ENCODE measurements at places on chromosomes 4 and X. TPM values are rescaled to one million over a fixed set of nuclear protein-coding genes. Genes with fewer than 3 reads are reported as not detected.

The UGT2A3 gene
- 16.9 TPM for polyA plus RNA-seq

The XAGE1A gene
- not detected for polyA plus RNA-seq

The HTRA3 gene
- 1.2 TPM for polyA plus RNA-seq

The BRS3 gene
- not detected for polyA plus RNA-seq

The CHST7 gene
- 1.9 TPM for polyA plus RNA-seq

The ABHD18 gene
- polyA plus RNA-seq: 2.4 TPM

The SCARB2 gene
- 29.4 TPM for polyA plus RNA-seq

The FAM236C gene
- not detected for polyA plus RNA-seq

The SLC34A2 gene
- 0.60 TPM for polyA plus RNA-seq

The SETD7 gene
- 7.9 TPM for polyA plus RNA-seq

Data from sigmoid colon (tissue), 7 donors.